AG10803 (cell line): ENCODE measurements at places on chromosomes 7 and 10.

DNA sequence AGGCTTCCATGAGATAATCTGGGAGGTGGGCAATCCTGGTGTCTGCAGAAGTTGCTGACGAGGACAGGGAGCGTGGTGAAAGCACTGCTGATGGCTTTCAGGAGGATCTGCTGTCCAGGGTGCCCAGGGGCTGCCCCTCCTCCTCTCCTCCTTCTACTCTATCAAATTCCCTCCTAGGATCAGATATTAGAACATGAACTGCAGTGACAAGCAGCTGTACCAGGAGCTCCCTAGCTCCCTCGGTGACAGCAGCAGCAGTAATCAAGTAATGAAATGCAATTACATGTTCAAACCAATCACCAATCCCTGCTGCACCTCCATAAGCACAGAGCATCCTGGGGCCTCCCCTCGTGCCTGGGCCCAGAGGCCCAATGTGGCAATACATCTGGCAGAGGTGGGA, 46.9 kb downstream of the GRID1 start:
- DNase-seq: no peak

DNA sequence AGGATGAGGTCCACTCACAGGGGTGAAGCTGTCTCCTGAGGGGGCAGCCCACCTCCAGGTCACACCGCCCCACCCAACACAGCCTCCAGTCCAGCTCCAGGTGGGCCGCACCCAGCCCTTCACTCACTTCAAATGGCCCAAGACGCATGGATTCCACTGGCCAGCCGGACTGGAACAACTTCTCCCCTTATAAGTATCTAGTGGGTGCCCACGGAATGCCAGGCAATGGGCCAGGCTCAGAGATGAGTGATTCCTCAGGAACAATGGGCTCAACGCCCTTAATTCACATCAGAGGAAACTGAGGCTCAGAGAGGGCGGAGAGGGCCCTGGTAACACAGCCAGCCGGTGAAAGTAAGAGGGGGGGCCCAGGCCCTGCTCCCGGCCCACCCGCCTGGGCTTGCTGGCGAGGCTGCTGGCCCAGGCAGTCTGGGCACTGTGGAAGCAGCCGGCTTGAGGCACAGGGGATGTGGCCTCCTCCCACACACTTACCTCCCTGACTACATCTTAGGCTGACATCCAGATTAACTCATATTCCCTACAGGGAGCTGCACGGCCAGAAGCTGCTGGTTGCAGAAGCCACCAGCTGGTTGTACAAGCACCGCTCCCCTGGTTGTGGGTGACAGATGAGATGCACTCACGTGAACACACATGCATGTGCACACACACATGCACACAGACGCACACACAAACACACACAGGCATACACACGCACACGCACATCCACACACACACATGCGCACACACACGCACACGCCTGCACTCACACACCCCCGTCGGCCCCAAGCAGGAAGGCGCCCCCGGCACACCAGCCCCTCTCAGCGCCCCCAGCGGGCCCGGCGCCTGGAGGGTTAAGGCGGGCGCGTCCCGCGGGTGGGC, 1.0 kb upstream of the FAM20C start:
- peak; percentile 86 for DNase-seq

- DNase-seq: no peak
These were observed 18.4 kb downstream of the FAM241B start for GRCh38 chr10:69648461-69648860.

- DNase-seq: peak; percentile 68
These were observed 381.6 kb downstream of the TYW1 start for GRCh38 chr7:67377939-67378862.

- peak; percentile 92 for DNase-seq
These were observed 86.5 kb downstream of the RALA start for GRCh38 chr7:39709768-39710311.

DNA sequence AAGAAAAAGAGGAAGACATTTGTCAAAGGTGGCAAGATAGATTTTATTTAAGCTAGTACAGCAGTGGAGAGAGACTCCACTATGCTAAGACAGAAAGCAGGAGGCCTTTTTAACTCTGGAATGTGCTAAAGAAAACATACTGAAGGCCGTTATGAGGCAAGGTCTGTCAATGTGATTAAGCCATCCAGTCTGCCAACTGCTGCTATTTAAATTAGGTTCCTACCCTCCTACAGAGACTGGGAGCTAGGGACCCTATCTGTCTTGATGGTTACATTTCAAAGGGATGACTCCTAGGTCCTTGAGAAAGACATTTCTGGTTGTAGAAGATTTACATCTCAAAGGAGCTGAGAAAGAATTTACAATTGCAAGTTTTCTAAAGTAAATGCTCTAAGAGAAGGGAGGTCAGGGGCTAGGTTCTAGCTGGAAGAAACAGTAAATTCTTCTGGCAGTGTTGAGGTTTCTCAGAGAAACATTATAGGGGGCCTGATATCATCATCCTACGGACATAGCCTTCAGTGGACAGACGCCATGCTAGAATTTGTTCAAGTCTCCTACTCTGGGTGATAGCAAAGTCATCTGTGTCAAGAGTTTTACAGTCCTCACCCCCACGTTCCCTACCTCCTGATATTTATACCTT, 211.6 kb downstream of the PHF14 start:
- DNase-seq: peak; percentile 33

DNA sequence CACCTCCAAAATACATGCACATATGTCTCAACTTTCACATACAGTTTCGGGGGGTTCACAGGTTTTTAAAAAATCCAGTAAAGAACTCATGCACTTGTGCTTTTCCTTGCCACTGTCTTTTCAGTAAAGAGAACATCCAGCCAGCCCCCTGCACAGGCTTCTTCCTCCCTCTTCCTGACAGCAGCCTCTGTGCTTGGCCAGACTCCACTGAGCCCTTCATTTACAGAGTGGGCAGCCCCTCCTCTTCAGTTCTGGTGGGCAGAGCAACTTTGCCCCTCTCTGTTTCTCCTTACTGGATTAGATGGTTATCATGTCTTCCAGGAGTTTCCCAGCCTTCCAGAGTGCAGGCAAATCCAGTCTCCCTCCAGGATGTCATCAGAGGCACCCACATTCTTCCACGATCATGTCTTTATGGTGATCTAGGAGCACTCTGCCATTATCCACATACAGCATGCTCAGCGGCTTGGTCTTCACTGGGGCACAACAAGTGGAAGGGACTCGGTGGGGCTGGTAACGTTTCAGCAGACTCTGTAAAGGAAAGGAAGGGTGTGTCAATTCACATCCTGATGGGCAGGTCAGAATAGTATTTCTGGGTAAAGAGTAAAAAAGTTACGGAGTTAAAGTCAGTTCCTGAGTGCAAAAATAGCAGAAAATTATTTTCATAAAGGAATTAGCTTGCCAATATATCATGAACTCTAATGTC, 8.8 kb downstream of the NODAL start:
- DNase-seq: no peak

DNA sequence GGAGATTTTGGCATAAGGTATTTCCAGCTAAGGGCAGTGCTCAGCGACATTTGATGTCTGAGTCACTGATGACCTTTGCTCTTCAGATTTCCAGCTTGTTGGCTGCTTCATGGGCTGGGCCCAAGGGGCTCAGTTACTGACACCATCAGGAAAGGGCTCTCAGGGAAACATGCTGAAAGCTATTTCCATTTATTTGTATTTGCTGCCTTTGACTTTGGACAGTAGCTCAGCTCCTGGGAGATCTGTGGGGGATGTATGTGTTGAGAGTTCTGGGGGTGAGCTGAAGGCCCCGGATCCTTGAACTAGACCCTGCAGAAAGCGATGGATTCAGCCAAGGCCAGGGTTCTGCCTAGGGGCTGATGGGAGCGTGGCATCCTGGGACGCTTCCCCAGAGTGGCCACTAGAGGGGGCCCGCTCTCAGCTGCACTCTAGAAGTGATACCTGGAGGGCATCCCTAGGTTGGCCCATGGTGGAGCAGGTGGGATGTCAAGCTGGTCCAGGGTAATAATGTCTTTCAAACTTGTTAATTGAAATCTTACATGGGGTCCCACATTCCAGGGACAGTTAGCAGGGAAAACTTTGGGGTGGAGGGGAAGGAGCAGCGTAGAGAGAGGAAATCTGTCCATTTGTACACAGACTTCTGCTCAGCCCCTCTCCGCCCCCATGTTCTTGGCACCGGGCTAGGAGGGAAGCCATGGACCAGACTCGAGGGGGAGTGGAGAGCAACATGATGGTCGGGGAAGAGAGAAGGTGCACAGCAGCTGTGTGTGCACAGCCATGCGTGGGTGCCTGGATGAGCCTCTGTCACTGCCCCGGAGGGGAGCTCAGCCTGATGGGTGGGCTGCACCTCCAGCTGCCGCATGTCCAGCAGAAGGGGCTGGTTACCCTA, 3.0 kb upstream of the BTBD16 start:
- DNase-seq: no peak

DNA sequence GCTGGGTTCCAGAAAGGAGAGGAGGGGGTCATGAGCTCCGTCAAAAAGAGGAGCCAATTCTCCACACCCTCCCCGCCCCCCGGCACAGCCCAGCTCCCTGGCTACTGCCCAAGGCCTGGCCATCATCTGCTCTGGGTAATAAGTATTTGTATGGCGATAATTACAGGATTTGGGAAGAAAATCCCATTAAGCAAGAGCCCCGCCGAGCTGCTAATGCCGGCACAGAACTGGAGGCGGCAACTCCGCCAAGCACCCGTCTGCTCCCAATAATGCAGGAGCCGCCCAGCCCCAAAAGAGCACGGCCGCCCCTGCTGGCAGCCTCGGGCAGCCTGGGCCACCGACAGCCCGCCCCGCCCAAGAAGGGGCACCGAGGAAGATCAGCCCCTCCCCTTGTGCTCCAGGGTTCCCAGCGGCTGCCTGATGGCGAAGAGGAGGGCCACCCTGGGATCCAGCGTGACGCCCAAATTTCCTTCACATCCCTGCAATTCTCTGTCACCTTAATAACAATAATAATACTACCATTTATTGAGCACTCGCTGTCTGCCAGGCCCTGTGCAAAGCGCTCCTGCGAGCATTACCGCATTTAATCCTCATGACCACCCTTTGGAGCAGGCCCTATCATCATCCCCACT, 5.9 kb downstream of the SLIT1 start:
- DNase-seq: no peak

DNA sequence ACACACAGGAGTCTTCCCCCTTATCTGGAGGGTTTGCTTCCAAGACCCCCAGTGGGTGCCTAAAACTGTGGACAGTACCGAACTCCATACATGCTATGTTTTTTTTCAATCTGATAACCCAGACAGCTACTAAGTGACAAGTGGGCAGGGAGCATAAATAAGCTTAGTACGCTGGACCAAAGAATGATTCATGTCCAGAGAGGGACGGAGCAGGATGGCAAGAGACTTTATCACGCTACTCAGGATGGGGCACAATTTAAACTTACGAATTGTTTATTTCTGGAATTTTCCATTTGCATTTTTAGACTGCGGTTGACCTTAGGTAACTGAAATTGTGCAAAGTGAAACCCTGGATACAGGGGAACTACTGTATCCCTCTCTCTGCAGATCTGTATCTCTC, 410.0 kb upstream of the MKI67 start:
- no peak for DNase-seq

- DNase-seq: no peak
These were observed 88.5 kb downstream of the ANKRD7 start for GRCh38 chr7:118312966-118313365.

DNA sequence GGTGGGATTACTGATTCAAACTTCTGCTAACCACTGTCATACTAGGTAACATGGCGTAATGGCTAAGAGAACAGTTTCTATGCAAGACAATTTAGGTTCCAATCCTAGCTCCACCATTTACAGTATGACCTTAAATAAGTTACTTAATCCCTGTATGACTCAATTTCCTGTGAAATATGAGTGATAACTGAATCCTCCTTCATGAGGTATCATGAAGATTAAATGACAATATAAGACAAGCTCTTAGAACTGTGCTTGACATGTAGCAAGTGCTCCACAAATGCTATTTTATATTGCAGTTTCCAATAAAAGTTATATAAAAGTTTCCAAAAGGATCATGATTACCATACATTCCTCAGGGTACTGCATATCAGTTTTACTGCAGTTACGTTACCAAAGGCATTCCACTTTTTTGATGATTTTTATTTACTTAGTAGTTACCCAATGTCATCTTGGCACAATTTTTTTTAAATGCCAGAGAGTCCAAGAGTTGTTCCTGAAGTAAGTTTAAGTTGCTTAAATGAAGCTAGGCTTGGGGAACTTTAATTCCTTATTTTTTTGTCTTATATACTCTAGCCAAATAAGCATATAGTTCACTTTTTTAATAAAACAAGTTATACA, 7.1 kb downstream of the DOCK4 start:
- peak; percentile 20 for DNase-seq

GRCh38 chr10:32271617-32272016, 75.3 kb downstream of the EPC1 start:
- DNase-seq: peak; percentile 27

DNA sequence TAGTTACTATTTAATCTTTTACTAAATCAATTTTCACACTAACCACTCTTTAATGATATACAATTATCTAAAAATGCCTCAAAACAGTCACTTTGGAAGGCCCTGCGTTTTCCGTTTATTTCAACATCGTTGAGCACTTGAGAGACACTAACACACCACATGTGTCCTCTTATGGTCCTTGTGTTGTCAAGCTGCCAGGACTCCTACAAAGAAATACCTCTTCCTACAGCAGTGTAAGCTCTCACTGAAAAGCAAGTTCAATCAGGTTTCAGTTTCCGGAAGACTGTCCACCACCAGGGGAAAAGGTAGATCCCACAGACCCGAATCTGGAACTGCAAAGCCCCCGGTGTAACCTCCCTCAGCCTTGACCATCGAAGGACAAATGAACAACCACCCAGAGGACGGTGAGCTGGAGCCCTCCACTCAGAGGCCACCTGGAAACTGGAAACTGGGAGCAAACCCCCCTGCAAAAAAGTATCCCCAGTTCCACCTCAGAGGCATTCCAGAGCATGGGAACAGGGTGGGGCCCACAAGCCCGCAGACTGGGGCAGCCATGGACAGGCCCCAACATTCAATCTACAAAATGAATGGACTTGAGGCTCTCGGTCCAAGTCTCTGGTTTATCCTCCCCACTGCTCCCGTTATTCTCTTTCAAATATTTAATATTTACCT, 37.6 kb downstream of the KCNH2 start:
- no peak for DNase-seq

DNA sequence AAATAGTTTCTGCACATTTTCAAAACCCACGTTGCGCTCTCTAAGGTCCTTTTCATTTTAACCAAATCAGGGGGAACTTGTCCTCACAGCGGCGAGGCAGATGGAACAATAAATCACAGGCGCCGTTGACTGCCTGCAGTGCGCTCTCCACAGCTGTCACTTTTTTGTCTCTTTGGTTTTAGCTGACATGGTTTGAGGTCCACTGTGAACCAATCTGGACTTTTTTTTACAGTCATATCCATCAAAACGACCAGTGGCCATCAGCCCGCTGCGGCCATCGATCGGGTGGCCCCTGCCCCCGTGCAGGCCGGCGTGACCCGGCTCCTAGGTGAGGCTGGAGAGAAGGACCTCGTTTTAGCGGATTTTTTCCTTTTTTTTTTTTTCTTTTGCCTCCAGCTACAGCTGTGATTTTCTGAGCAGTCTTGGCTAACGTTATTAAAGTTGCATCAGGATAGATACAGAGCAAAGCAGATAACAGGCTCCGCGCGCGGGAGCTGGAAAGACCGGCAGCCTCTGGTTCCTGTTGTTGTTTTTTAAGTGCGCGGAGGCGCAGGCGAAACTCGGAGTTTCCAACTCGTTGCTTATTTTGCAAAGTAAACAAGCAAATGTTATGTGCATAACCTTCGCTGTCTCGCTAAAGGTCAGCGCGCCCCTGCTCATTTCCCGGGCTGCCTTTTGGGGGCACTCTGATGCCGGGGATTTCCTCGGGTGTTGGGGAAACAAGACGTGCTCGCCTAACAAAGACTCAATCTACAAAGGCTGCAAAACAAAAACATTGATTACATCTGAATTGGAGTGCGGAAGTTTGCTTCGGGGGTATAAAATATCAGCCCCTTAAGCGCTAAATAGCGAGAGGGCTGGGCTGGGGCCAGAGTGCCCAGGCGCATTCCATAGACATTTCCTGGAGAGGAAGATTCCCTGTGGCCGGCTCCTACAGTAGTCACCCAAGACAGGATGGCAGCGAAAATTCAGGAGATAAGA, 414.8 kb upstream of the MKI67 start:
- no peak for DNase-seq
